ENCODE measurements at places on chromosomes 1 and 21.

GRCh38 chr1:43447891-43448708 lies 5.6 kb downstream of the HYI start:
- no peak for DNase-seq

DNA sequence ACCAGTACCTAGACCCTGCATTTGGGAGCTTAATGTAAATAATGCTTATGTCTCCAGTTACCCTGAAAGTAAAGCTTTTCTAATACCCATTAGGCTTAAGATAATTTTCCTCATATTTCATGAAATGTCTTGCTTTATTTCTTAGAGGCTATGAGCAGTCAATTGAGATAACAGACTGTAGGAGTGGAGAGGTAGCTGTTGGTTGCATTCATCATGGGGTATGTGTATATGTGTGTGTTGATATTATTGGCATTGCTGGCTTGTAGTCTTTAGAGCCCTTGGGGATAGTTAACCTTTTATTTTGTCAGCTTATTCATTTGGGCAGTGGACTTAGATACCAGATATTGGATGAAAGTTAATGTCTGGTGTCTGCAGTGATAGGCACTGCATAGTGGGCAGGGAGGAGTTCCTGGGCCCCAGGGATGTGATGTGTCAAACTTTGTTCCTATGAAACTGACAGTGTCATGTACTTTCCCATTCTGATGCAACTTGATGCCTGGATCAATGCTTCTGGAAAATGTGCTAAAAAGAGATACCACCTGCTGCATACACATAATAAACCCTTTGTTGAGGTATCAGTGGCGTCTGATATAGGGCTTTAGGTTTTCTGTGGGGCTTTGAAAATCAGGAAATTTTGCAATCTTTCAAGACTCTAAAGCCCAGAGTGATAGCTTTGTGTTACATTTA lies 83.9 kb downstream of the MAST2 start:
- DNase-seq, result no peak

DNA sequence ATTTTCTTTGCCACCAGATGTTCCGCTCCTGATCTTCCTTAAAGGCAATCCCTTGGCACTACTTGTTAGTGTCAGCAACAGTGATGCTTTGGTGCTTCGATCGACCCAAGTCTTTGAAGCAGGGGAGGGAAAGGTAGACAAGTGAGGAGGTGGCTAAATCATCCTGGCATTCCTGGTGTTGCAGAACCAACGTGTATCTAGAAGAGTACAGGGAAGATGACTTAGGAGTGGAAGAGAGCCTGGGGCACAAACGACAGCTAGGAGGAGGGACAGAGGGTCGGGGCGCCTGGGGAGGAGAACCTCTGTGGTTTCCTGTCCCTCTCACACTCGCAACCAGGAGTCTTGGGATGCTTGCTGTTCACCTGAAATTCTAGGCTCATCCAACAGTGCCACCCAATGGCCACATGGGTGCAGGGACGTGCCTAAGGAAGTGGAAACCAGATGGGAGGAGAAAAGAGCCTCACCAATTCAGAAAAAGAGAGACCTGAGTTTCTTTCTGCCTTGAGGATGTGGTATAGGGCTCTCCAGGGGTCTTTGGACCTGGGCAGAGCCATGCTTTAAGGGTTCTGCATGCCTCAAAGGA lies 9.5 kb upstream of the KCNA2 start:
- DNase-seq, result peak; percentile 55

GRCh38 chr1:231493421-231494185 lies 34.9 kb upstream of the TSNAX start:
- DNase-seq, result no peak

GRCh38 chr1:11650331-11650991 lies 3.8 kb downstream of the FBXO2 start:
- peak; percentile 58 for DNase-seq

DNA sequence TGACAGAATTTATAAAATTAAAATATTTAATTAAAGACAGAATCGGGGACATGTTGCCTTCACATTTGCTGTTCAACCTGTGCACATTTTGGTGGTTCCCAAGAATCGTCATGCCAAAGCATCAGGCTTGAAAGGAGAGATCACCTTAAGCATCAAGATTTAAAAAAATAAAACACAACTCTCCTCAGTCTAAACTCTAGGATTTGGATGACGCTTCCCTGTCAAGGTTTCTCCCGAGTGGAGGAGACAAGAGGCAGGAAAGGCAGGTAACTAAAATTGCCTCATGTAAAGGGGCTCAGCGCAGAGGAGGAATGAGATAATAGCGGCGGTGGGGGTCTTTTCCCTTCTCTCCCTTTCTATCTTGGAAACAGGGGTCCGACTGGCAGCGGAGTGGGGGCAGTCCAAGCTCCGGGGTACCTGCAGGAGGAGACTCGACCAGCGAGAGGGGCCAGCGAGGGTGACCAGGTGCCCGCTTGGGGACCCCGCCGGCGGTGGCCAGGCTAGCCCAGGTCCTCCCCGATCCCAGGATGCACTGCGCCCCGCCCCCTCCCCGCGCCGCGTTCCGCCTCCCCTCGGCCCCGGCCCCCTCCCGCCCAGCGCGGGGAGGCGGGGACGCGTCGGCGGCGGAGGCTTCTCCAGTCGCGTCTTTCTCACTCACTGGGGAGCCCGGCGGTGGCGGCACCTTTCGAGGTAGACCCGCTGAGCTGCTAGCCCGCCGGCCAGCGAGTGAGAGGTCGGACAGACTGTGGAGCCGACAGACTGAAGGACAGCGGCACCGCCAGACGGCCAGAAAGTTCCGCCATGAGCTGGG lies at the start of gene FNBP1L:
TSS of gene FNBP1L (plus strand) at position 638 of the 811 bp plus-strand sequence. CDS start at position 802, 164 bp downstream.
- peak; percentile 81 for DNase-seq

DNA sequence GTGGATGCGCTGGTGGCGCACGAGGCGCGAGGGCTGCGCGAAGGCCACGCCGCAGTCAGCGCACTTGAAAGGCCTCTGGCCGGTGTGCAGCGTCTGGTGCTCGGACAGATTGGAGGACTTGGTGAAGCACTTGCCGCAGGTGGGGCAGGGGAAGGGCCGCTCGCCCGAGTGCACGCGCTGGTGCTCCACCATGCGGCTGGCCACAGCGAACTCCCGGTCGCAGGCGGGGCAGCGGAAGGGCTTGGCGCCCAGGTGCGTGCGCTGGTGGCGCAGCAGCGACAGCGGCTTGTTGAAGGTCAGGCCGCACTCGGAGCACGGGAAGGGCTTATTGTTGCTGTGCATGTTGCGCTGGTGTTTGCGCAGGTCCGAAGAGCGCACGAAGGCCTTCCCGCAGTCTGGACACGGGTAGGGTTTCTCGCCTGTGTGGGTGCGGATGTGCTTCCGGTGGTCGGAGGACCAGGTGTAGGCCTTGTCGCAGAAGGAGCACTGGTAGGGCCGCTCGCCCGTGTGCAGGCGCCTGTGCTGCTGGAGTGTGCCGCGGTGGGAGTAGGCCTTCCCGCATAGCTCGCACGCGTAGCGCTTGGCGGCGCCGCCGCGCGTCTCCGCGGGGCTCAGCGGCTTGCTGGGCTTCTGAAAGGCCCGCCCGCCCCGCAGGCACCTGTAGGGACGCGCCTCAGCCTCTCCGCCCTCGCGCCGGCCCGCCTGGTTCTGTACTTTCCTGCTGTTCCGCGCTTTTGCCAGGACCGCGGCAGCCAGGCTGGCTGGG lies 4.7 kb downstream of the ZNF648 start:
- DNase-seq, result no peak

DNA sequence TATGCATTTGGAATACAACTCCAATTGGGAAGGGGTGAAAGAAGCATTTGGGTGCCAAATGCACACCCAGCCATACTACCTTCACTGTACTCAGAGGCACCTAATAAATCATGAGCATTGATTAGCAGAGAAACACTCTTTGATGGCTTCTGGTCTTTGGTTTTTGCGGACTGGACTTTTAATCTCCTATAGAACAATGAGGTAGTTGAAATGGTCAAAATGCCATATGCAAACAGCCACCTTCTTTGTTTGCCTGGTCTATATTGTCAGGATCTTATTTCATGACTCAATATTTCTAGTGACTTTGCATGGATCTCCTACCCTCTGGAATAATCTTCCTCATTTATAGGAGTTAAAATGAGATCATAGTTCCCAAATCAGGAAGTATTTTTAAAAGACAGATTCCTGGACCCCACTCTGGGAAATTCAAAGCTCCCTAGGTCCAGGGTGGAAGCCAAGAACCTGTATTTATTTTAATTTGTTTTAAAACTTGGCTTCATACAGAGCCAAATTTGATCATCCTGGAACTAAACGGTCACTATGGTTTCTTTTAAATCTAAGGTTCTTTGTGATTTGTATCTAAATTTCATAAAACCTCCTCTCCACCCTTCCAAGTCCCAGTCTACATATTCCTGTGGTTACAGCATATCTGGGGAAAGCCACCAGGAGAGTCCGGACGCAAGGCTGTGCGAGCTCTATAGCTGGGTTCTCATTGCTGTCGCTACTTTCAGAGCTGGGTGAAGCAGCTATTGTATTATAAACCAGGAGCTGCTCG lies 8.7 kb downstream of the FAM3B start:
- DNase-seq, result no peak

DNA sequence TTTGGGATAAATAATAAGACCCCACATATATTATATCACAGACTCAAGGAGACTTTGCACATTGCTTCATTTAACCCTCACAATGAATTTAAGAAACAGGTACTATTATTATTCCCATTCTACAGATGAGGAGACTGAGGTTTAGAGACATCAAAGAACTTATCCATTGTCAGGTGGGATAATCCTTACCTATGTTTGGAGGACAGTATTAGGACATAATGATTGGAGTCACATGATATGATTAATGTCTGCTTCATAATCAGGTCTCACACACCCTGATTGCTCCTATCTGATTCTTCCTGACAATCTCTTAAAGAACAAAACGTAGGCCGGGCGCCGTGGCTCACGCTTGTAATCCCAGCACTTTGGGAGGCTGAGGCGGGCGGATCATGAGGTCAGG lies 16.9 kb downstream of the IRF2BP2 start:
- DNase-seq, result no peak

DNA sequence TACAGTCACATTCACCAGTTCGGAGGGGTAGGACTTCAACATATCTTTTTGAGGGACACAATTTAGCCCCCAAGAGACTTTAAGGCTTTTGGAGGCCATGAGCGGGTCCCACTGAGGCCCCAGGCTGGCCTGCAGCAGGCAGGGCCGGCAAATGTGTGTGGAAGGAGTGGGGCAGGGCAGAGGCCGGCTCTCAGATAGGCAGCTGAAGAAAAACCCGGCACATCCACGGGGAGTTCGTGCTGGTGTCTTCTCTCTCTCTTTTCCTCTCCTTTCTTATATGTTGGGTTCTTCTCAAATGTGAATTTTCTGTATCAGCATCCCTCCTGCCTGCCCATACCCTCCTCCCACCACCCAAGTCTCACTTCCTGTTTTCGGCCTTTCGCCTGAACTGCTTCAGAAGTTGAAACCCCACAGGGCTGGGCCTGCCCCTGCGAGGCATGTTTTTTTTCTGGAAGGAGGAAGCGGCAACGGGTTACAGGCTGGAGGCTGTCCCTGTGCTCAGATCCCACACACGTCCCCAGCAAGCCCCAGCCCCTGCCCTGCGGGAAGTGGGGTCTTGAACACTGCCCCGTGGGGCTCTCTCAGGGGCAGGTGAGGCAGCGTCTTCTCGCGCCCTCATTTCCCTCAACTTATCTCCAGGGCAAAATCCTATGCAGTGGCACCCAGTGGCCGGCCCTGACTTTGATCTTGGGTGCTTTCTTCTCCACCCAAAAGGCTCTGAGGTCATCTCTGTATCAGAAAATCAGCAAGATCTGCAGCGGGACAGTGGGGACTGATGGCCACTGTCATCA lies 9.7 kb upstream of the UMODL1 start:
- DNase-seq, result no peak

DNA sequence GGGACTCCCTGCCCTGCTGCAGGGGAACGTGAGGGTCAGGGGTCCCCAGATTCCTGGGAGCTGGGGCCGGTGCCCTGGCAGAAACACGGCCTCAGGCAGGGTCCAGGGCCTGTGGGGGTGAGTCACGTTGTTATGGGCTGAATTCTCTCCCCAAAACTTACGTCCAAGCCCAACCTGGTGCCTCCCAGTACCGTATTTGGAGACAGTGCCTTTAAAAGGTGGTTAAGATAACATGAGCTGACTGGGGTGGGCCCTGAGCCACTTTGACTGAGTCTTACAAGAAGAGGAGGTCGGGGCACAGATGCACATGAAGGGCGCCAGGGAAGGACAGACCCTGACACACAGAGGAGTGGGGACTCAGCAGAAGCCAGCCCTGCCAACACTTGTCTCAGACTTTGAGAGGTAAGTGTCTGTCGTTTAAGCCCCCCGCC lies 99.9 kb downstream of the WDR4 start:
- DNase-seq, result no peak

DNA sequence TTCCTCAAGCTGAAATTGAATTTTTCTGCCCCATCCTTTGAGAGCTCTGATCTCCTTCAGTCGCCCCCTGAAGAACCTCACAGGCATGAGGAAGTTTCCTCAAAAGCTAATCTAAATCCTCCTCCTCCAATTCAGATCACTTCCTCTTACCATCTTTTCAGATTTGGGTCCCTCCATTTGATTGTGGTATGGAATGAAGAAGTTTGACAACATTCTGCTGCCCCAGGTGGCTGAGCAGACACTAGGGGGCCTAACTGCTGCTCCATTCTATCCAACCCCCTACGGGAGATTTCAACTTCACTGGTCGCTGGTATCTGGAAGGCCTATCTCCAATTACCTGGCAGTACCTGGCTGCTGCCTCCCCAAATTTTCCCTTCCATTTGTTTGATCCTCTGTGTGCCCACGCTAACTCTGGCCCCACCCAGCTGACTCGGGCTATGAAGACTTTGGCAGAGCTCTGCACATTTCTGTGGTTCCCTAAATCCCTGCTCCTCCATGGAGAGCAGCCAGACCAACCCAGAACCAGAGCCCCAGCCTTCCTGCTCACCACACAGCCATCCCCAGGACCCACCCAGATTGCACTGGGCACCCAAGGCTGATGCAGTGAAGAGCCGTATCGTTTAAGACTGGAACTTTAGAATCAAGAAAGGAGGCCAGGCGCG lies 7.8 kb downstream of the IRF6 start:
- no peak for DNase-seq

GRCh38 chr1:207316622-207317391 lies 4.7 kb upstream of the CD55 start:
- DNase-seq, result no peak

GRCh38 chr1:179831852-179832699 lies 45.5 kb downstream of the TOR1AIP2 start:
- DNase-seq, result no peak

GRCh38 chr1:31787261-31787660 lies 23.1 kb upstream of the ADGRB2 start:
- DNase-seq, result no peak

DNA sequence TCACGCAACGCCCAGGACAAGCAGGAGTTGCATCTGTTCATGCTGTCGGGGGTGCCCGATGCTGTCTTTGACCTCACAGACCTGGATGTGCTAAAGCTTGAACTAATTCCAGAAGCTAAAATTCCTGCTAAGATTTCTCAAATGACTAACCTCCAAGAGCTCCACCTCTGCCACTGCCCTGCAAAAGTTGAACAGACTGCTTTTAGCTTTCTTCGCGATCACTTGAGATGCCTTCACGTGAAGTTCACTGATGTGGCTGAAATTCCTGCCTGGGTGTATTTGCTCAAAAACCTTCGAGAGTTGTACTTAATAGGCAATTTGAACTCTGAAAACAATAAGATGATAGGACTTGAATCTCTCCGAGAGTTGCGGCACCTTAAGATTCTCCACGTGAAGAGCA lies 60.4 kb upstream of the ZNF326 start:
- DNase-seq, result no peak

- no peak for DNase-seq
These were observed 302.6 kb upstream of the RRP15 start for GRCh38 chr1:217982331-217983050.

Measured in hypothalamus (tissue), 51 donors.